BJ (cell line): ENCODE measurements at places on chromosomes 3 and 15. TPM values are rescaled to one million over a fixed set of nuclear protein-coding genes. Genes with fewer than 3 reads are reported as not detected.

TMEM108 gene
- polyA plus RNA-seq, result 0.06 TPM in 1 of 2 replicates, not detected in the other

TNFSF10 gene
- polyA plus RNA-seq, result 0.17 TPM in 1 of 2 replicates, not detected in the other

DNA sequence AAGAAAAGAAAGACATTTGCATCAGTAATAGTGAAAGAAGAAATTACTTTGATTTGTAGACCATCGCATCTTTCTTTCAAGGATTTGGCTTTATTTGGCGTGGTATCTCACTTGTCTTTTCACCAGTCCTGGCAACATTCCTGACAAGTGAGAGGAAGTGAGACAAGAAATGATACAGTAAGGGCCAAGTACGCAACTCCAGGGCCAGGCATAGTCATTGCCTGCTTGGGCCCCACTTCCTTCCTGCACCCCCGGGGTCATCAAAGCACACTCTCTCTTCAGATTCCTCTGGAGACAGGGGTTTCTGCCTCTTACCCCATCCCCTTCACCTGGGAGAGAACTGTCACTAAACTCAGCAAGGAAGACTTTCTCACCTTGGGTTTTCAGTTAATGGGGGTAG, 55.1 kb downstream of the CD47 start:
- DNase-seq, result no peak

C3orf85 gene
- polyA plus RNA-seq, result not detected in 2 replicates

DNA sequence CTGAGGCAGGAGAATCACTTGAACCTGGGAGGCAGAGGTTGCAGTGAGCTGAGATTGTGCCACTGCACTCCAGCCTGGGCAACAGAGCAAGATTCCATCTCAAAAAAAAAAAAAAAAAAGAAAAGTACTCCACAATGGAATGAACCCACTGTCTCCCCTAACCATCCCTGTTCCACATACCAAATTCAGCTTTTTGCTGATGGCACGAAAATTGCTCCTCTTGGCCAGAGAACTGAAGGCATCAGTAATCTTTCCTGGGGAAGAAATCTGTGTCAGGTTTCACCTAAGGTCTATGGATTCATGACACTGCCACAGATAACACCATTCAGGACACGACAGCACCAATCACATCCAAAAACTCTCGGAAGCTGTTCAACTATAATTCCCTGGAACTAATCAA, 6.9 kb upstream of the PRC1 start:
- DNase-seq, result no peak

GRCh38 chr3:9179826-9180763, 69.4 kb downstream of the SRGAP3 start:
- no peak for DNase-seq
